ENCODE measurements at places on chromosomes 7 and 10.

- peak; percentile 42 for DNase-seq
Observed at GRCh38 chr7:149126662-149127266, 640 bp upstream of the ZNF425 start.

GRCh38 chr7:91240376-91240941 lies 23.8 kb upstream of the FZD1 start:
- DNase-seq, result no peak

- no peak for DNase-seq
Observed at GRCh38 chr7:65980478-65981250, 1.3 kb downstream of the GUSB start.

DNA sequence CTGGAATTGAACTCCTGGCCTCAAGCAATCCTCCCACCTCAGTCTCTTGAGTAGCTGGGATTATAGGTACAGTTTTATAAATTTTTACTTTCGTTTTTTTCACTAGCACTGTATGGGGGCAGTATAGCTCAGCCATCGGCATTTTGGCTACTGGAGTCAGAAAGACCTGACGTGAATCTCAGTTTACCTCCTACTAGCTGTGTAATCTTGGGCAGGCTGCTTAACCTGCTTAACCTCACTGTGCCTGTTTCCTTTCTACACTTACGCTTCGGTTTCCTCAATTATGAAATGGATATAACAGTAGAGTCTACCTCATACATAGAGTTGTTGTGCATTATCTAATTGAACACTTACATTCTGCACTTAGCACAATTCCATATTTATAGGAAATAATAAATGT lies 16.7 kb downstream of the STN1 start:
- no peak for DNase-seq

DNA sequence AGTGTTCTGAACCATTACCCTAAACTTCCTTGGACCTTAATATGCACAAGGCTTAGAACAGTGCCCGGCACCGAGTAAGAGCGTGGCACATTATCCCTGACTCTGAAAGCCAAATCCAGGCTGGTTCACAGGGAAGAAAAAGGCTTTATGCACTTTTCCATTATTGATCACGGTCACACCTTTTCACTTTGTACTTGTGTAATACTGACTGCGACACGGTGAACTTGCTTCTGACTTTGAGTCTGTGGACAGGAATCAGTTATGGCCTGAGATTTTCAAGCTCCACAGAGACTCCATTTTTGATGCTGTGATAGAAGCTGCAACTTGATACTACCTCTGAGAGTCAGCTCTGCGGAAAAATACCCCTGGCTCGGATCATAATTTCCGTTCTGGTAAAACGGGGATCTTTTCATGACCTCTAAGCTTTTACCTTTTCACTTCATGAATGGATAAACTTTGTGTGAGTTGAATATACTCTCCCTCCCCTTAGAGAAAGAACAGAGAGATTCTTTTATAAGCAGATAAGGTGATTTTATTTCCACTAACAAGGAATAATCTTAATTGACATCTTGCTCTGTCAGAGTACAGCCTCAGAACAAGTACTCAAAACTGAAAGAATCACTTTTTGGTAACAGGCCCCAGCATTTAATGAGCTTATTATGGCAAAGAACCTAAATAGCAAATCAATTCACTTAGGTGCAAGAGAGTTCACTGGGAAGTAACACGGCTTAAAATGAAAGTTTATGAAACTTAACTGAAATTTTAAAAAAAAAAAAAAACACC lies 88.8 kb downstream of the ELMO1 start:
- DNase-seq, result no peak

DNA sequence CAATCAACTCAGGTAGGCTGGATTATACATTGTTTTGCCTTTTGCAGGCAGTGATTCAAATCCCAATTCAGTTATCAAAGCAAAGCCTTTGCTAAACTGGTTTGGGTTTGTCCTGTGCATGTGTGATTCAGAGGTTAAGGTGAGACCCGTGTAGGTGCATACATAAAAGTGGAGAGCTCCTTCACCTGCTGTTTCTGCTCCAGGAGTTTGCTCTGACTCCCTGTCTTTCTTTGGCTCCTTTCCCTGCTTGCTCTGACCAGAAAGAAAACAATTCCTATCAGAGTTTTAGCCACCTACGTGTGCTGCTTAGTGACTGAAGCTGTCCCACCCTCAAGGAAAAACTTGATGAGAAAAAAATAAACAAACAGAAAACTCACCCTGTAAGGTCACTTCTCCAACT lies 101.1 kb downstream of the TPST1 start:
- no peak for DNase-seq

DNA sequence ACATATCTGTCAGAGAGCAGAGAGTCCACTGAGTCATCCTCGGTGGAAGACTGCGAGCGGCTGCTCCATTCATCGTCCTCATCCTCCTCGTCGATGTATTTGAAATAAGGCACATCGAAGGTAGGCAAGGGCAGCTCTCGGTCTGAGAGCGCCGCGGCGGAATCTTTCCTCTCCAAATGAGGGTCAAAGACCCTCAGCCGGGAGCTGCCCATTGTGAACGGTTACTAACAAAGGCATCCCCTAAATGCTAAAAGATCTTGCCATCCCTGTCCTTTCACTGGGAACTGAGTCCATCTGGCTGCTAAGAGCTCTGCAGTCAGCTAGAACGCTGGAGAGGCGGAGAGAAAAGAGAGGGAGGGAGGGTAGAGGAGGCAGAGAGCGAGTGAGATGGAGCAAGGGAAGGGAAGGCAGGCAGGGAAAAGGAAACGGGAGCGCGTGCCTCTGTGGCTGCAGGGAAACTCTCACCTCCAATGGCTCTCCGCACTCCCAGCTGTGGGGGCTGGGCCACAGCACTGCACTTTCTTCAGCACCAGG lies 163.4 kb downstream of the RAPGEF5 start:
- peak; percentile 83 for DNase-seq

DNA sequence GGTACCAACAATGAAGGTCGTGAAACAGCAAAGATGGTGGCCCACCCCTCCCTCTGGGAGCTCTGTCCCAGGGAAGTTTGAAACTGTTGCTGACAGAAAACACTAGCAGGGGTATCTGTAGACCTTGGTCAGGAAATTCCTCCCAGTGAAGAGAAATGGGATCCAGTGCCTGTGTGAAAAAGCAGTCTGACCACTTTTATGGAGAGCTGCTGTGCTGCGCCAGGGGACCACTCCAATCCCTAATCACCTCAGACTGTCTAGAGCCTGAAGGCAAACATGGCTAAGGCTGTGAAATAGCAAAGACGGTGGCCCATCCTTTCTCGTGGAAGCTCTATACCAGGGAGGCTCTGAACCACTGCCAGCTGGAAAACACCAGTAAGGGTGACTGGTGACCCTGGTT lies 38.3 kb upstream of the TMEM140 start:
- DNase-seq, result no peak

GRCh38 chr10:132458586-132459300 lies 61.7 kb downstream of the PWWP2B start:
- DNase-seq, result peak; percentile 45

GRCh38 chr10:21764466-21765189 lies 230.6 kb downstream of the MLLT10 start:
- no peak for DNase-seq

DNA sequence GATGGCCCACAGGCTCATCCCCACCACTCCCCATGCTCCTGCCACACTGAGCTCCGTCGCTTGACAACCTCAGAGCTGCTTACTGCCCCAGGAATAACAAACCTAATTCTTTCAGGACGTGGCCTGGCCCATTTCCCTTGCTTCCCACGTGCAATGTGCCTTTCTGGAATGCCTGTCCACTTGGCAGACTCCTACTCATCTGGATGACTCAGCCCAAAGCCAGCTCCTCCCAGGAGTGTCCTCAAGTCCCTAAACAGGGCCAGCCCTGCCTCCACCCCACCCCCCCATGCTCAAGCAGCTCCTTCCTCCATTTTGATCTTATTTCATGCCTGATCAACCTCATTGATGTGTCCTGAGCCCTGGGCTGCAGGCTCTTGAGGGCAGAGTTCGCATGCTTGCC lies 164.9 kb upstream of the RNF32 start:
- no peak for DNase-seq

DNA sequence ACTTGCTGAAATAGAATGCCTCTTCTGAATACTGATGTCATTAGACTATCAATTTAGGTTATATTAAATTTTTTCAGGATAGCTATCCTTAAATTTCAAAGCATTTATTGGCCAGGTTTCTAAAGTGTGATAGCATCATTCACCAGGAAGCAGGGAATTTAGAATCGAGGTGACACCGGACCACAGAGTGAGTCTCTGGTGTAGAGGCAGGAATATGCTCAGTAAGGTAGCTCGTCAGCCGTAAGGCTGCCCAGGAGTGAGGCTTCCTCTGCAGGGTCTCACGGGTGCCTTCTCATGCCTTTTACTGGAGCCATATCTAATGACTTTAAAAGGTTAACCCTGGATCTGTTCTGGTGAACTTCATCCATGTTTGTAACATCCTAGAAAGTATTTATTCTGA lies 170.8 kb upstream of the KLF14 start:
- no peak for DNase-seq

DNA sequence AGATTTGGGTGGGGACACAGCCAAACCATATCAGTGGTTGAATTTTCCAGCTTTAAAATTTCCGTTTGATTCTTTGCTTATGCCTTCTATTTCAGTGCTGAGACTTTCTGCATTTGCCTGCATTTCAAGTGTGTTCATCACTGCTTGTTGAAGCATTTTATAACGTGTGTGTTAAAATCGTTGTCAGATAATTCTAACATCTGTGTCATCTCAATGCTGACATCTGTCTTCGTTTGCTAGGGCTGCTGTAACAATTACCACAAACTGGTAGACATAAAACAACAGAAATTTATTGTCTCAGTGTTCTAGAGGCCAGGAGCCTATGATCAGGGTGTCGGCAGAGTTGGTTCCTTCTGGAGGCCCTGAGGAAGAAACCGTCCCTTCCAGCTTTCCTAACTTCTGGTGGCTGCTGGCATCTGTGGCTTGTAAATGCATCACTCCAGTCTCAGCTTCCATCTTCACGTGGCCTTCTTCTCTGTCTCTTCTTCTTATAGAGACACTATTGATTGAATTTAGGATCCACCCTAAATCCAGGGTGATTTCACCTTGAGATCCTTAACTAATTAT lies 71.1 kb upstream of the SDK1 start:
- no peak for DNase-seq

DNA sequence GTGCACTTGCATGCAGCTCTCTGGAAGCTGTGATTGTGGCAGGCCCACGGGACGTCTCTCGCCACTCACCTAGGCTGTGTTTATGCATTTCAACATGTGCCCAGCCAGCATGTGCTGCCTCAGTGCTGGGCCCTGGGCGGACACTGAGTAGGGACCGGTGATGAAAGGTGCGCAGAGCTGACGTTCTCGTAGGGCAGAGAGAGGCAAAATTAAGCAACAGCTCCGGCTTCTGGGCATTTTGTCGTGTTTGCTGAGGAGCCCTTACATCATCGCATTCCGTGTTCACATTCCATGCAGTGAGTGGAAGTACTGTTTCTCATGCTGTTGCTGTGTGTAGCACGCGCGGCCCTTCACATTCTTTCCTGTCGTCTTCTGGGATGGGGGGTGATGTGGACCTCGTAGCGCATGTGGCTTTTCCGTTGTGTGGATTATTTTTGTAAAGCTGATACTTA lies 50.5 kb downstream of the PRF1 start:
- DNase-seq, result no peak

DNA sequence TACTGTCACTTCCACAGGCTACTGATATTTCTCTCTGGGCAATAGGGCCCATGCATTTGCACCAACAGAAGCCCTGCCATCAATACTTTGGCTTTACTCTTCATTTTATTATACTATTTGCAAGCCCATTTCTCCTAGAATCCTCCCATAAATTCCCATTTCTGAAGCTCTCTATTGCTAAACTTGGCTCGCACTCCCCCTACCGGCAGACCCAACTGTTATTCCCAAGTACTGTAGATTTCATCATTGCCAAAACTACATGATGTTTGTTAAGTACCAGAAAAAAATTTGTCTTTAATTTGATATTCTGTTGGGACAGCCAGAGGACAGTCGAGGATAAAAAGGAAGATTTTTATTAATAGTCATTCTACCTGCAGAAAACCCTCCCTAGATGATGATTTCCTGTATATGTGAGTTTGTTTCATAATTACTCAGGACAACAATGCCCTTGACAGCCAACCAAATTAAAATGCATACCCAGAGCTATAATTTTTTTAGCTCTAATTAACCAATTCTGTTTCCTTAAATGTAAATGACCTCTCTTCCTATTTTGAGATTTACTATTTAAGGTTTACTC lies 298.6 kb downstream of the REEP3 start:
- DNase-seq, result peak; percentile 67

DNA sequence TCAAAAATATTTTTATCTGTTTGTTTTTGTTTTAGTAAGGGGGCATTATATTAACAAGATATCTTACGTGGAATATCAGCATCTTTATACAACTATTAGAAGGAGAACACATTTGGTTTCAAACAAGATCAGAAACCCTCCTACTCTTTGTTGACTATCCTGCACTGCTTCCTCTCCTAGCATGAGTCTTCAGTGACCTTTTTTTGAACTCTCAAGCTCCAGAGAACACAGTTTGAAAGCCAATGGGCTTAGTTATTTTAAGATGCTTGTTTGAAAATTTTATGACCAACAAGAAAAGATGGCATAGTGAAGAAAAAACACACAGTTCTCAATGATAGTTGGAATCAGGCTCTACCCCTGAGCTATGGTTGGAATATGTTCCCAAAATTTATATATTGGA lies 37.2 kb upstream of the RTKN2 start:
- no peak for DNase-seq

GRCh38 chr10:80491251-80492102 lies 37.4 kb downstream of the TSPAN14 start:
- peak; percentile 54 for DNase-seq

DNA sequence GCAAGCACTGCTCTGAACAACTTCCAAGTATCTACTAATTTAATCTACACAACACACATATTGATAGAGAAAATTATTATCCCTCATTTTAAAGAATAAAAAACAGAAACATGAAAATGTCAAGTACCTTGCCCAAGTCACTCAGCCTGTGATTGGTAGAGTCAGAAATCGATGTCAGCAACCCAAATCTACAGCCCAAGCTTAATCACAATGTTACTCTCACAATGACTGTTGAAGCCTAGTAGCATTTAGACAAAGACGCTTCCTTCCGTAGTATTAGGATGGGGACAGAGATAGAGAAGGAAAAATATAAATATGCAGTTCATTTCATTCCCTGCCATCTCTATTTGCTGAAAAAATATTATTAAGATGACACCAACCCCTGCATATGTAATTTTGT lies 242.5 kb downstream of the ELMO1 start:
- DNase-seq, result no peak

GRCh38 chr10:86974484-86974883 lies 6.2 kb downstream of the ADIRF start:
- no peak for DNase-seq

DNA sequence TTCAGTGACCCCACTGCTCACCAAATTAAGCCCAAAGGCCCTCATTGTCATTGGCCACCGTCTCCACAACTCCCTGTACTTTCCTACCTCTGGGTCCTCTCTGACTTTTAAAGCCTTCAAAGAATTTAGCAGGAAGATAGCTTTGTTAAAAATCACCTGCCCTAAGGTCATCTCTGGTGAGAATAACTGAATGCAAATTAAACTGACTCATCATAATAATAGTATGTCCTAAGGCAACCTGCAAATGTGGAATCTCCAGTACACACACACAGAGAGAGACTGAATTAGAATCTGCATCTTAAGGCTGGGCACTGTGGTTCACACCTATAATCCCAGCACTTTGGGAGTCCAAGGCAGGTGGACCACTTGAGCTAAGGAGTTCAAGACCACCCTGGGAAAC lies 24.1 kb downstream of the OAT start:
- no peak for DNase-seq

All from dorsolateral prefrontal cortex (tissue), 122 donors.